ENCODE measurements at places on chromosomes 5 and 9.

DNA sequence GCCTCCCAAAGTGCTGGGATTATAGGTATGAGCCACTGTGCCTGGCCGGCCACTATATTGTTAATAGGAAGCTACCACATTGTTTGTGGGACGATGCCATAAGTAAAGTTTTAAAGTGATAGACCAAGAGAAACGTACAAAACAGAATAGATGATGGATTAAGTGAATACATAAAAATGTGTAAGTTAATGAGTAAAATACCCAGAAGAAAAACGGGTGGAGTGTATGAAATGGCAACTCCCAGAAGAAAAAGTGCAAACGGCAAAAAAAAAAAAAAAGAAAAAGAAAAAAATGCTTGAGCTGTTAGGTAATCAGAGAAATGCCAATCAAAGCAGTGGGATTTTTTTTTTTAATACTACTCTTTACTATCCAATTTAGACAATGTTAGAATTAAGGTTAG lies 246.0 kb downstream of the PDZD2 start:
- DNase-seq: no peak

- DNase-seq: peak; percentile 39
Measured at GRCh38 chr5:56233230-56233629, at the start of gene ANKRD55. TSS of gene ANKRD55 (minus strand) at chr5:56233330. CDS start at chr5:56232913, 417 bp downstream.

DNA sequence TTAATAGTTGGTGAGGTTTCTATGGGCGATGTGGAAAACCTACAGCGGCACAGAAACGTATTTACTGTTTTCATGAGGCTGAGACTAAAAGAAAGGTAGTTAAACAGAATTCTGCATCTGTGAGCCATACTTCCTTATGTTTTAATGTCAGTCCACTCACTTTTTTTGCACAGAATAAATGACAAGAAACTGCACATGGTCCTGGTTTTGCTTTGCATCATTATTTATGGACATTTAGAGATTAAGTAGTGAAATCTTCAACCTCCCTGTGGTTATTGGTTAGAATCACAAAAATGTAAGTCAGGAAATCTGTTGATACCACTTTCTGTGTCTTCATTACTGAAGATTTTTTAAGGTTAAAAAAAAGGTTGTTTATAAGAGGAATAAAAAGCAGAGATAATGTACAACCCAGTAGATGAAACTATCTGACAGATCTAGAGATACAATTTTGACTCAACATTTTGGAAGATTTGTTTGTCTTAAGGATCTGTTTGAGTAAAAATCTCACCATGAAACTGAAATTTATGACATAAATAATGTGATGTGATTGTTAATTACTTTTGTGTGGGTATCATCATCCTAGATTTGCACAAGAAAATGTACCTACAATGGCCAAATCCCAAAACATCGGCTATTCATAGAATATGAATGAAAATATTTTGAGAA lies 2.4 kb downstream of the PRR16 start:
- no peak for DNase-seq

- no peak for DNase-seq
Measured at GRCh38 chr5:95224701-95225459, 60.0 kb downstream of the MCTP1 start.

DNA sequence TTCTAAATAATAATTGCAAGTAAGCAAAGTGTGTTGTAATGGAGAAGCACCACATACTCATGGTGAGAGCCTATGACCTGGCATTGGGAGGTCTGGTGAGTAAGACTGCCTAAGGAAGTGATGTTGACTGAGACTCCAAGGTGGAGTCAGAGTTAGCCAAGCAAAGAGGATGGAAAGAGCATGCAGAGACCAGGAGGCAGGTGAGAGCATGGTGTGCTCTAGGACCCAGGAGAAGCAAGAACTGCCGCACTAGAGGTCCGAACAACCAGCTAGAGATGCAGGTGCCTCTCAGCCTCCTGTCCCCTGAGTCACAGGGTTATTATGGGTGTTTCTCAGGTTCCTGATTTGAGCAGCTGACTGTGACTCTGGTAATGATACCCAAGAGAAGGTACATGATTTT lies 27.3 kb downstream of the ANP32B start:
- DNase-seq: no peak

GRCh38 chr5:37816883-37817282 lies 23.0 kb downstream of the GDNF start:
- no peak for DNase-seq

GRCh38 chr9:20356403-20357036 lies 265.8 kb downstream of the MLLT3 start:
- peak; percentile 74 for DNase-seq

GRCh38 chr9:89675058-89675742 lies 70.4 kb downstream of the GADD45G start:
- DNase-seq: peak; percentile 74

GRCh38 chr9:96419691-96419969 lies 1.5 kb upstream of the ZNF367 start:
- no peak for DNase-seq

GRCh38 chr9:106733828-106734380 lies 129.1 kb upstream of the ZNF462 start:
- no peak for DNase-seq

GRCh38 chr9:137048655-137049543 lies 2.9 kb upstream of the NPDC1 start:
- no peak for DNase-seq

DNA sequence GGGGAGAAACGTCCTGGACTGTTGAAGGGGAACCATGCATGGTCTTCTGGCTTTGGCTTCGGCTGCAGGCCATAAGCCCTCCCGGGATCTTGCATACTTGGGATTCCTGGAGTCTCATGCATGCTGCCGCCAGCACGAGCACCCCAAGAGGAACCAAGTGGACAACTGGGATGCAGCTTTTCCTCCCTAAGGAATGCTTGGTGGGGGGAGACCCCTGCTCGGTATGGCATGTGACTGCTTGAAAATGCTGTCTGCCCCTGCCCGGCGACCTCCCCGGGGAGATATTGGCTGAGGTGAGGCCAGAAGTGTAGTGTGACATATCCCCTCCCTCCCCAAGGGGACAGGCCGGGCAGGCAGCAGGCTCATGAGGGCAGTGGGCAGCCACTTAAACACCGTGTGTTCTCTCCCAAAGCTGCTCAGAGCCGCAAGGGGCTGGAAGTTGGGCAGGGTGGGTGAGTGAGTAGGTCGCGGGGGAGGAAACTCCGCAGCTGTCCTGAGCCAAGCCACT lies 15.7 kb downstream of the TMEM171 start:
- DNase-seq: no peak

GRCh38 chr5:170619869-170620268 lies 116.0 kb downstream of the KCNIP1 start:
- DNase-seq: no peak

- no peak for DNase-seq
Measured at GRCh38 chr9:73529666-73530065, 378.0 kb downstream of the ANXA1 start.

DNA sequence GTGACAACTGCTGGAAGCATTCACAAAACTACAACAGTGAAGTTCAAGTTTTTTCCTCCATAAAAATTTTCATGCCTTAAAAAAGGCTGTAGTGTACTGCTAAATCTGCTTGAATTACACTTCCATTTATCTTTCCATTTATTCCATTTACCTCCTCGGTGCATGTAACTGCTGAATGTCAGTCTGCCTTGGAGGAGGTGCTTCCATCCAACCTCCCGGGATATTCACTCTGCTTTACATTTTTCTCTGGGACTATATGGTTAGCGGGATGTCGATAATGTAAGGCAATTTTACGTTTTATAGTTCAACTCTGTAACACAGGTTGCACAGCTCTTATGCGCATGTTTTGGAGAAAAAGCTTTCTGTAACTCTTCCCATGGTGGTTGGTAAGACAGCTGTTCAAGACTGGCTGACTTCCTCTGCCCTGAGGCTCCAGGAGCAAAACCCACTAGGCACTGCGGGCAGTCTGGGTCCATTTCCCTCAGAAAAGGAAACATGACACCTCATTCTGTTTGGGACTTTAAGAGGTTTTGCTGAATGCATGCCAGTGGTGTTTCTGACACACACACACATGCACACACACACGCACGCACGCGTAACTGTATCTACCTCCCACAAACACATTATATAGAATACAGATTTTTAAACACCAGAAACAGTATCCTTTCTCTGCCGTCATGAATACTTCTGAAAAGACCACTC lies 66.1 kb downstream of the SPTLC1 start:
- DNase-seq: no peak

DNA sequence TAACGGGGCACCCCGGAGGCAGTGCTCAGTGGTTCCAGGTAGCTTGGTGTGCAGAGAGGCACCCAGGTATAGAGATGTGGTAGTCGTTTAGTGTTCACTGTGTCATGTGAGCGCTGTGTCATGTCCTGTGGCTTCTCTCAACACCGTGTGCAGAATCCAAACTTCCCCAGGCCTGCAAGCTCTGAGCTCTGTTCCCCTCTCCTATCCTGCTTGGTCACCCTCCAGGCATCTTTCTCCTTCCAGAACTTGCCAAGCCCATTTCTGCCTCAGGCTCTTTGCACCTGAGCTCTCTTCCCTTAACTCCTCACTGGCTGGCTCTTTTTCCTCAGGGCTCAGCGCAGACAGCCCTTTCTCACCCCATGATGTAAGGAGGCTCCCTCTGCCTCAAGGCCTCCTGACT lies 64.8 kb downstream of the CARTPT start:
- no peak for DNase-seq

Data from right hindlimb (tissue), 1 donor.